ENCODE measurements at places on chromosomes 4 and X.

DNA sequence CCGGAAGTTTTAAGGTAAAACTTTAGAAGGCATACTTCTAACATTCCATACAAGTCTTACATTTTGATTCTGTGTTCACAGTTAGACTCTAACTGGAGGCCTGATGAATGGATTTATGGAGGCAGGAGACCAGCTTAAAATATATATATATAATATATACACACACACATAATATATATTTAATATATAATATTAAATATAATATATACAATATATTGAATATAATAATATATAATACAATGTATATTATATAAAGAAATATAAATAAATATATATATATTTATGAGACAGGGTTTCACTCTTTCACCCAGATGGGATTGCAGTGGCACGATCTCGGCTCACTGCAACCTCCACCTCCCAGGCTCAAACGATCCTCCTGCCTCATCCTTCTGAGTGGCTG is 7.9 kb upstream of the CTSO start:
- no peak for DNase-seq

DNA sequence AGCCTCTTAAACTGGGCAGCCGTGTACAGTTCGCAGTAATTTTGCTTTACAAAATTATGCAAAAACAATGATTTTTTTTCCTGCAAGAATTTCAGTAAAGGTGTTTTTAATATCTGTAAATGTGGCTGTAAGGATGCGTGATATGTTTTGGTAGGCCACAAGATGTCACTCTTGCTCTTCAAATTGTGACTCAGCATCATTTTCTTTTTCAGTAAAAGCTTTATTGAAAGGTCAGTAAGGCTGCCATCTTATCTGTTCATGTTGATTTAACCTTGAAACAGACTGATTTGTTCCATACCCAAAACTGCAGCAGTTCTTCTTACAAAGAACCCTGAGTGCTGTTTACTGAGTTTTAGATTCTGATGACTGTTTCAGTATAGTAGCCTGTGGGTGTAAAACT is 39.9 kb downstream of the TXLNG start:
- peak; percentile 32 for DNase-seq

DNA sequence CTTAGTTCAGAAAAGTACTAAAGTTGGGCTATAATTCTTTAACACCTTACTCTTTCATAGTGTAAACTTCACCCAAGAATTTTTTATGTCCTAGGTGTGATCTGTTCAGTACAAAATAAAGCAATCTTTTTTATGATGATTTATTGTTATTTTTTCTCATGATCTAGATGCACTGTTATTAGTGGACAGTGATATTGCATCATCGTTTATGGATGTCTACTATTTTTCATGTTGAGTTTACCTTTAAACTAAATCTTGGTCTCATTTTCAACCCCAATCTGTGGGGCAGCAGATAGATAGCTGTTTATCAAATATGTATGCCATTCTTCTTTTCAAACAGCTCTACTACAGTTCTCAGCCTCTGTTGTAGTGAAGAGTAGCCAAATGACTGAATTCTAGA is 215.4 kb downstream of the UGT8 start:
- no peak for DNase-seq

DNA sequence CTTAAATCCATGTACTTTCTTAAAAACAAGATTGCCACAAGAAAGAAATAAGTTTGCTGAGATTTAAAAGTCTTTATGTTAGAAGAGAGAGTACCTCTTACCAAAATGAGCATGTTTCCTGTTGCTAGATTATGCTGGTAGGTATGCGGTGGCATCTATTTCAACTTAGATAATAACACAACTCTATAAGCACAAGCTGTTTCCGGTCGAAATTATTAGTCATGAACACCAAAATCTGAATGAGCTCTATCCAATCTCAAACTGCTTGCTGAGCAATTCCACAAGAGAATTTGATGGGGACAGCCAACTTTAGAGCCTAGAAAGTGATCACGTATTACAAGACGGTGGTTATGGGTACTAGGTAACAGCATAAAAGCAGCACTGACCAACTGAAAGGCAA is 49.3 kb downstream of the CBR4 start:
- no peak for DNase-seq

DNA sequence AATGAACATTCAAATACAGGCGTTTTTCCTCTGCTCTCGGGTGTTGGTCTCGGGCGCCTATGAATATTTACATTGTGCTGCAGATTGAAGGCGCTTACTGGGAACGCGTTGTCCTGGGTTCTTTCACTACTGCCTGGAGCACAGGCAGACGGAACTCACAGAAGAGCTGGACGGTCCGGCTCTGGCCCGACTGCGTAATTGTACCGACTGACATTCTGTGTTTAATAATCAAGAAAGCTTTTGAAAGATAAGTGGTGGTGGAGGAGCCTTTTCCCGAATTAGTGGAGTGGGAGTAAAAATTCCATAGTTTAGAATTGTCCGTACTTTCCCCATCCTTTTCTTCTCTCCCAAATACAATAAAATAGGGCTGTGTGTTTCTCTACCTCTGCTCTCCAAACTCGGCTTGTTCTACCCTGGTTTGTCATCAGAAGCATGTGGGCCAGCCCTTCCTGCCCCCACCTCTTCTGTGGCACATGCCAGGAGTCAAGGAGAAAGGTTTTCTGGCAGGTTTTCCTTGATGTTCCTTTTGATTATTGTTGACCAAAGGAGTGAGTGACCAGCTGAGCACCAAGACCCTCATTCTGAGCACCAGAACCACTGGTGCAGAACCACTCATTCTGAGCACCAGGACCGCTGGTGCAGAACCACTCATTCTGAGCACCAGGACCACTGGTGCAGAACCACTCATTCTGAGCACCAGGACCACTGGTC is 2.3 kb downstream of the FHDC1 start:
- no peak for DNase-seq

DNA sequence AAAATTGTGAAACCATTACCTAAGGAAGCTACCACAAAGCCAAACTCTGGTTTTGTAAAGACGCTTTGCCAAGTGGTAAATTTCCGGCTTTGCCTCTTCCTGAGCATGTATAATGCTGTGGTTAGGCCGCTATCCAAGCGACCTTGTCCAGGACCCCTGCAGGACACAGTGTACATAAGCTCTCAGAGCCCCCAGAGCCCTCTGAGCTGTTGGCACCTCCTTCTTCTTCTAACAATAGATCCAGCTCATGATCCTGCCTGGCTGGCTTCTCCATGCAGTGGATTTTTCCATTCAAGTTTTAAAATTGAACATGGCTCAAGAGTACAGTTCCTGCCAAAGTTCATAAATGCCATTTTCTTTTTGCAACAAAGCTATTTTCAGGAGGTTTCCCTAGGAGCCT is 326.7 kb downstream of the MAPK10 start:
- no peak for DNase-seq

GRCh38 chr4:152045807-152046571 is 285.2 kb upstream of the GATB start:
- peak; percentile 84 for DNase-seq

DNA sequence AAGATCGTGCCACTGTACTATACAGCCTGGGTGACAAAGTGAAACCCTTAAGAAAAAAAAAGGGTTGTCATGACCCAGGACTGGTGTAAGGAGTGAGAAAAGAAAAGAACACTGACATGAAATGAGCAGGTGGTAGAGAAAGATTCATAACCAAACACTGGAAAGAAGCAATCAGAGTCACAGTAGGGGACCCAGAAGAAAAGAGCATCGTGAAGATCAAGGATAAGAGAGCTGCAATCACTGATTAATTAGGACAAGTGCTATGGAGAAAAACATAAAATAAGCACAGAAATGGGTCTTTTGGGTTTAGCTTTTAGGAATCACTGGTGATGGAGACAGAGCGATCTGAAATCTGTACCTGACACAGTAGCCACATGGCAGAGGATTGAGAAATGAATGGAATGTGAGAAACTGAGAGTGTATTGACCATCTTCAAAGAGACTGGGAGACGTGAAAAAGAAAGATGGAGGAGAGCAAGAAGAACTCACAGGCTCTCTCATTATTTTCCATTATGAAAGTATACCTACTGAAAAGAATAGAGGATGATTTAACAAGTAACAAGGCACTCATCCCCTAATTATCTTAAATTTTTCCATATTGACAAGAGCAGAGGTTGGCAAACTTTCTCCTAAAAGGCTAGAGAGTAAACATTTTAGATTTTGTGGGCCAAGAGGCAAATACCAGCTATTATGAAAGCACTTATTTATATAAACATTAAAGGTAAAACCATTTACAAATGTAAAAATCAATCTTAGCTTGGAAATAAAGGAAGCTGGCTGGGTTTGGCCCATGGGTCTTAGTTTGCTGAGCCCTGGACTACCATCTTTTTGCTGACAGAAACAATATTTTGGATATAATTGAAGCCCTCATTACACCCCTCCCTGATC is 7.3 kb downstream of the TMEM154 start:
- DNase-seq, result no peak

DNA sequence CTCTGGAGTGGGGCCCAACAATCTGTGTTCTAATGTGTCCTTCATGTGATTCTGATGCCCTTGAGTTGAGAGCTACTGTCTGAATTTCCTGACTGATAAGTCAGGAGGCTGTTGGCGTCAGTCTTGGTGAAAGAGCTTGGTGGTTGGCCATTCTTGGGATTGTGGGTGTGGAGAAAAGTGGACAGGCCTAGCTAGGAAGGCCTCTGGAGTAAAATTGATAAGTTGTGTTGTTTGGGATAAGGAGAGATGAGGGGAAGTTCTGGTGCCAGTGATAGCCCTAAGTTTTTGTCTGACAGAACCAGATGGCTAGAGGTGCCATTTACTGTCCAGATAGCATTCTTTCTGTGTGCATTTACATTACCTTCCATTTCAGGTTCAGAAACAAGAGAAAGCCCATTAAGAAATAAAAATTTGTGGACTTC is 11.7 kb downstream of the NSD2 start:
- no peak for DNase-seq

GRCh38 chrX:13888284-13888683 is 71.4 kb upstream of the GPM6B start:
- no peak for DNase-seq

- no peak for DNase-seq
Observed at GRCh38 chr4:75989846-75990528, 758 bp downstream of the SDAD1 start.

DNA sequence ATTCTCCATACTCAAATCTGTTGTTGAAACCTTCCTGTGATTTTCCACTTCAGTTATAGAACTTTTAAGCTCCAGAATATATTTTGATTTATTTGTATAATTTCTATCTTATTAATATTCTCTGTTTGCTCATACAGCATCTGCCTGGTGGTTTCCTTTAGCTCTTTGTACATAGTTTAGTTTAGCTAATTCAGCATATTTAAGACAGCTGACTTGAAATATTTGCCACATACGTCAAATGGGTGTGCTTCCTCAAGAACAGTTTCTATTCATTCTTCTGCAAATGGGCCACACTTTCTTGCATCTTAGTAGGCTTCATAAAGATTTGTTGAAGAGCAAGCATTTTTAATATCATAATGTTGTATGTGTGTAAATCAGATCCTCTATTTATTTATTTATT is 101.8 kb downstream of the MAGEC1 start:
- no peak for DNase-seq

Measured in HEK293T (cell line).